Activated T-helper 1 cell treated with Interleukin-2 at 50 U/mL for 16 hours (primary cell): ENCODE measurements at places on chromosomes 3 and 15.

- no peak for DNase-seq
These were observed 114.6 kb upstream of the TRIM42 start for GRCh38 chr3:140563206-140563760.

DNA sequence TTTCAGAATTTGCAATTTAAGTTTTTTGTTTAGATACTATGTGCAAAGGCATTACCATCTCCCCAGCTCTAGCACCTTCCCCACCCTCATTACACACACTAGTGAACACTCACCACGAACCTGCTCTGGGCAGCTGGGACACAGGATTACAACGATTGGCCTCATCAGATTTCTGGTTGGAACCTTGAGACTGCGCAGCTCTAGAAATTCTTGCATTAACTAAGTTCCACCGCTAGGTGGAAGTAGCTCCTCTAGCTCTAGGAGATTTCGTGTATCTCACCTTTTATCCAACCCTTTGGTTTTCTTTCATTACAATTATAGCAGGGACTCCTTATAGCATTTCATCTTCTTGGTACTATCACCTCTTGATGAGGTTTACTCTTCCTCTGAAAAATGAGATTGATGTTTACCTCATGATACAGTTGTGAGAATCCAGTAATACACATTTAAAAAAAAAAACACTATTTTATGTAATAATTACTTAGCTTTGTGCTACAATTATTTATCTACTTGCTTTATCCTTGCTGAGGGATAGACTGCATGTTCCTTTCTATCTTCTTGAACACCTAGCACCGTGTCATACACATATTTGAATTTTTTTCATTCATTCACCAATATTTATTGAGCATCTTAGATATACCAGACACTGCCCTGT lies 28.7 kb upstream of the PLOD2 start:
- no peak for DNase-seq

- no peak for DNase-seq
These were observed 68.5 kb downstream of the TMCO5A start for GRCh38 chr15:38002883-38003477.

- no peak for DNase-seq
These were observed 30.3 kb upstream of the RNF7 start for GRCh38 chr3:141707741-141708203.

DNA sequence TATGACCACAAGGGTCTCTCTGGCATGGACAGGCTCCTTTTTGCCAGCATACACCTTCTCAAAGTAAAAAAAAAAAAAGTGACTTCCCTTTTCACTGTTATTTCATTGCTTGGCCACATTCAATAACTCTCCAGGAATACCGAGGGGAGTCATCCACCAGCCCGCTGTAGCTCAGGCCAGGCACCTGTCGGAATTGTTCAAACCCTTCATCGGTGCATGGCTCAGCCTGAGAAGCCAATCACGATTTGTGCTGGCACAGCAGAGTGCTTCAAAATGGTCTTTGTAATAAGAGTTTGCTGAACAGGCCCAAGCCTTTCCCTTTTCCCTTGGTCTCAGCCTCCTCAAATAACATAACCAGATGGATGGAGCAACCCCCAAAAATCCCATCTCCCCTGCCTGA lies 145.4 kb downstream of the PDZRN3 start:
- no peak for DNase-seq

DNA sequence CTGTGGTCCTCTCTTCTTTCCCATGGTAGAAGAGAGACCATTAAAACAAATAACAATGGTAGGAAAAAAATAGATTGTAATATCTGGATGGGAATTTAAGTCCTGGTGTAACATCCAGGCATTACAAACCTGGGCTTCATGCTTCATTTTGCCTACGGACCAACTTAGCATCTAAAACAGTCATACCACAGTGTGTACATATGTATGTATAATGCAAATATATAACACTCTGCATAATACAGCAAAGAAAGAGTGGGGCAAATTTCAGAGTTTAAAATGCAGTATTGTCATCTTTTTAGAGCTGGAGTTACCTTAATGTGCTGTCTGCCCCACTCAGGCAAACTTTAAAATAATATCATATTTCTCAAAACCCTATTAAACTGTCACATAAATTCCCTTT lies 298.2 kb downstream of the AGBL1 start:
- no peak for DNase-seq

DNA sequence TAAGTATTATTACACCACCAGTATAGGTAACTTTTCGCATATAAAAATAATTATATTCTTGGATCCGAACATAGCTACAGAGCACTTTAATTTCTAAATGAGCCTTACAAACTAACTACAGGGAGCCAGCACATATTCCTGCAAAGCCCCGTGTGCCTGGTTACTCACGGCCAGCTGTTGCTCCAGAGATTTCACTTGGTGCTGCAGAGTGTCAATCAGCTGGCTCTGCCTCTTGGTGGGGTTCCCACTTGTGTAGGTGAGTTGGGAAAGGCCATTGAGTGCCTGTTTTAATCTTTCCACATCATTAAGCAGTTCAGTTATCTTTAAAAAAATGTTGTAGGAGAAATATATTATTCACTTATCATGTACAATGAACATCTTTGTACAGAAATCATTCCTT lies 98.9 kb downstream of the UACA start:
- DNase-seq, result no peak

DNA sequence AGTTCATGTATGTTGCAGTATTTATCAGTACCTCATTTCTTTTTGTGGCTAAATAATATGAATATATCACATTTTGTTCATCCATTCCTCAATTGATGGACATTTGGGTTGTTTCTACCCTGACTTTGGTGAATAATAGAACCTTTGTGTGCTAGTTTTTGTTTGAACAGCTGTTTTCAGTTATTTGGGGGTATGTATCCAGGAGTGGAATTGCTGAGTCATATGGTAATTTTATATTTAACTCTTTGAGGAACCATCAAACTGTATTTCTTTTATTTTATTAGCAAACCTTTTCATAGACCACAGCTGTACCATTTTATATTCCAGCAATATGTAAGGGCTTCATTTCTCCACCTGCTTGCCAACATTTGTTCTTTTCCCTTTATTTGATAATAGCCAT lies 38.4 kb upstream of the RBM5 start:
- DNase-seq, result no peak

DNA sequence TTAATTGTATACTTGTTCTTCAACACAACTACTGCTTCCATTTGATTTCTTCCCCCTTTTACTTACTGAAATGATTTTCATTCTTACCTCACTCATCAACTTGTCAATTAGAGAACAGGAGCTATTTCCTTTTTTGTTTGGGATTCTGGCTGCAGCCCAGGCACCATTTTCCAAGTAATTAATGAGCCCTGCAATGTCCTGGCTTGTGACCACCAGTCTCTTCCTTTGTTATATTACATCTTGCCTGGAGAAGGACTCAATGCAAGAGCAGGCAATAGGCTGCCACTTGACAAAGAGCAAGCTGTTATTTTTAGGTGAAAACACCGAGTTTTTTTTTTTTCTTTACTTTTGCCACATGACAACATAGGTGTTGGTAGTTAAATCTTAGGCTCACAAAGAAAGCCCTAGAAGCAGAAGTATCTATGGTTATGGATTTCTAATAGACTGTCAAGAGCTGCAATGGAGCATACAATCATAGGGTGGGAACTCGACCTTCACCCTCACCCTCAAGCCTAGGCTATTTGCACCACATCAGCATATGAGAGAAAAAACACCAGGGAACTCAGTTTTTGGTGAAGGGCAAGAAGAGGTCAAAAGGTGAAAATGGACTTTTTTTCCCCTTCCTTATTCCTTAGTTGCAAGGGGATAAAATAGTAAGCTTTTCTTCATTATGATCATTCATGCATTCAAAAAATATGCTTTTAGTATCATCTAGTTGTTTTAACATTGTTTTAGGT lies 114.9 kb downstream of the TNIK start:
- no peak for DNase-seq
